ENCODE measurements at places on chromosomes 3 and 15.

DNA sequence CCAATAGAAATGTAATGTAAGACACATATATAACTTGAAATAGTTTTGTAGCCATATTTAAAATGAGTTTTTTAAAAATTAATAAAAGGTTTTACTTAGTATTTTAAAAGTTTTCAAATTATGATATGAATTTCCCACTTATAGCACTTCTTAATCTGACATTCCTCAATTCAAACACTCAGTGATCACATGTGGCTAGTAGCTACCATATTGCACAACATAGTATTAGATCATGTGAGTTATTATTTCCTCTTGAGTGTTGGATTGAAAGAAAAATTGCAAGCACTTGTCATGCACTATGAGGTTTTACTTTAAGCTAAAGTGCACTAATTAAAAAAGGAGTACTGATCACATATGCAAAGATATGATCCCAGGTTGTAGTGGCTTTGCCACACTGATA is 453.4 kb upstream of the ROBO2 start:
- DNase-seq: no peak

DNA sequence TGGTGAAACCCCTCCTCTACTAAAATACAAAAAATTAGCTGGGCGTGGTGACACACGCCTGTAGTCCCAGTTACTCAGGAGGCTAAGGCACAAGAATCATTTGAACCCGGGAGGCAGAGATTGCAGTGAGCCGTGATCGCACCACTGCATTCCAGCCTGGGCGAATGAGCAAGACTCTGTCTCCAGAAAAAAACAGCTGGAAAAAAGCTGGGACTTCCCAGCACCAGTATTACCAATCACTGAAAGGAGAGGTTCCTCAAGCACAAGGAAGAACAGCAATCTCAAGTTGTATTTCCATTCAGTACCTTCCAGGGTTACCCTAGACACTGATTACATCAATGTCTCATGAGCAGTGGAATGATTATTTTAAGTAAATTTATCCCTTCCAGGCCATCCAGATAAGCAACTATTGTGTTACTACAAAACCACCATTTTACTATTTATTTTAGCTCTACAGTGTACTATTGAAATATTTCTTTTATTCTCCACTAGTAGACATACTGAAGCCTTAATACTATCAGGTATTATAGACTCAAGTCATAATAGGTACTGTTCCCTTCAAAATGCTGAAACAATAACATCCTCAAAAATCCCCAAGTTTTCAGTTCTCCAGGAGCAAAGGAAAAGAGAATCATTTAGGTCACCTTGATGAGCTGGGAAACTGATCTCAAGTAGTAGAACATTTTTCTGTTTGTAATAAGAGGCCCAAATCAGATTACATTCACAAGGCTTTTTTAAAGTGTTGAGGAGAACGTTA is 54.8 kb upstream of the VGLL4 start:
- no peak for DNase-seq

DNA sequence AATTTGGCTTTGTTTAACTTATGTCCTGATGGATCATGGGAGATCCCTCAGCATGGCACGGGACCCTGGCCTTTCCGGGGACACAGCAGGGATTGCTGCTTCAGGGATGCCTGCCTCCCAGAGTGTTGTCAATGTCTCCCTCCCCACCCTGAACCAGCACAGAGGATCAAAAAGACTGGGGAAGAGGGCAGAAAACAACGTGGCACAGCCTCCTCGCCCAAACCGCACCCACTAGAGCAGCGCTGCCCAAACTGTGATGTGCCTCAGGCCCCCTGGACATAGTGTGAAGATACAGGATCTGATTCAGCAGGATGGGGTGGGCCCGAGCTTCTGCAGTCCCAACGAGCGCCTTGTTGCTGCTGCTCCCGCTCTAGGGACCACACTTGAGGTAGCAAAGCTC is 34.5 kb downstream of the SLC6A20 start:
- DNase-seq: no peak

DNA sequence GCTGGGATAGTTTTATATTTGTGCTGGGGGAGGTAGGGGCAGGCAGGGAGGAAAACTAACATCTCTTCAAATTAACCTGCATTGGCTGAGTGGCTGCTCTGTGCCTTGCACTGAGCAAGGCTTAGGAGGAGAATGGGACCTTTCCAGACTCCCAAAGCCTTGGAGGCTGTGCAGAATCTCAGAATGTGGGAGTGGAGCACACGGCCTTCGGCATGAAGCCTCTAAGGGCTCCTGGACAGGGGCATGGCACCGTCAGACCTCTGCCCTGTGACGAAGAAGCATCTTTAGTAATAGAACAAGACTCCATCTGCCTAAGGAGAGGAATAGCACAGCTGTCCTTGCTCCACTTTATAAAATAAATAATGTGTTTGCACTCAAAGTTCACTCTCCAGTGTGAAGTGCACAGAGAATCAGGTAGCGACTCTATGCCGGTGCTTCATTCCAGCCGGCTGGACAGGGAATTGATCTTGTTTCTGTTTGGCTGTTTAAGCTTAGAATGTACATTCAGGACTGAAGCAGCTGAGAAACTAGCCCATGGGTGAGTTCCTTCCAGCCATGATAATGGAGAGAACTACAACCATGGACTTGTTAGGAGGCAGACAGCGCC is 228.5 kb upstream of the ADAMTS9 start:
- no peak for DNase-seq

DNA sequence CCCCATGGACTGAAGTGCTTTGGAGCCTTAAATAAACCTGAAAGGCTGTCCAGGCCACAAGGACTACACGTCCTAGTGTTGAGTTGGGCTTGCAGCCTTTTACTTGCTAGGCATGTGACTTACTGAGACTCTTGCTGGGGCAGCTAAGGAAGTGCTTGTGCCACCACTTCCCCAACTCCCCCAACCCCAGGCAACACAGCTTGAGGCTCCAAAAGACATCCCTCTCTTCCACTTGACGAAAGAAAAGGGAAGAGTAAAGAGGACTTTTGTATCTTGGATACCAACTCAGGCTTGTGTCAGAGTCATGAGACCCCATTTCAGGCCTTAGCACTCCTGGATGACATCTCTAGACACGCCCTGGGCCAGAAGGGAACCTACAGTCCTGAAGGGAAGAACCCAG is 109.8 kb downstream of the XRN1 start:
- DNase-seq: no peak

- DNase-seq: no peak
Measured at GRCh38 chr3:101890716-101891115, 41.4 kb downstream of the NFKBIZ start.

DNA sequence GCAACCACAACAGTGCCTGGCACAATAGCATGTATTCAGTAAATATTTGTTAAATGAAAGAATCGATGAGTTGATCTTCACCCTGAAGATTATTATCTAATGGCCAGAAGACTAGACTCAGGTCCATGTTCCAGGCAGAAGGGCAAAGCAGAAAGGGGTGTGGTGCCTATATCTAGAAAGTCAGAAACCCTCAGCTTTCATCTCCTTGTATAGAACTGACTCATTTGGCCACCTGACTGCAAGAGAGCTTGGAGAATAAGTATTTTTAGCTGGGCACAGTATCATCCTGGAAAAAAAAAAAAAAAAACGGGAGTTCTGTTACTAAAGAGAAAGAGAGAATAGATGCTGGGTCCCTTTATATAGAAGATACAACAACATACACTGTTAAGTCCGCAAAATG is 69.7 kb upstream of the SPRED1 start:
- no peak for DNase-seq

- DNase-seq: no peak
Measured at GRCh38 chr3:33773637-33774036, 24.8 kb upstream of the PDCD6IP start.

DNA sequence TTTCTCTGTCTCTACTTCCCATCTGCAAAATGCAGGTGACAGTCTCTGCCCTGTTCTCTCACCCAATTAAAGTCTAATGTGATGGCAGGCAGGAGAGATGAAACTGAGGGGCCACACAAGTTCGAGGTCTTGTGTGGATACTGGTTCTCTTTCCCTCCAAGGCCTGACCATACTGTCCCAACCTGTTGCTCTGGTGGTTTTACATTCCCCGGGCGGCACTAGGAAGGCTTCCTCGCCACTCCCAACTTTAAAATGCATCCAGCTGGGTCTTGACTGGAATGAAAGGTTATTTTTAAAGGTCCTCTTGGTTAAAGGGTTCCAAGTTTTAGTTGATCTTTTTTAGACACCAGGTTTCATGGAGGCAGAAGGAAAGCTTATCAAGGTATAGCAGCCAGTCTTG is 37.2 kb downstream of the WHAMM start:
- no peak for DNase-seq

All from T follicular helper cell (primary cell).